ENCODE measurements at places on chromosomes 3 and 15.

- no peak for DNase-seq
Measured at GRCh38 chr3:114151091-114151490, 27.8 kb downstream of the DRD3 start.

DNA sequence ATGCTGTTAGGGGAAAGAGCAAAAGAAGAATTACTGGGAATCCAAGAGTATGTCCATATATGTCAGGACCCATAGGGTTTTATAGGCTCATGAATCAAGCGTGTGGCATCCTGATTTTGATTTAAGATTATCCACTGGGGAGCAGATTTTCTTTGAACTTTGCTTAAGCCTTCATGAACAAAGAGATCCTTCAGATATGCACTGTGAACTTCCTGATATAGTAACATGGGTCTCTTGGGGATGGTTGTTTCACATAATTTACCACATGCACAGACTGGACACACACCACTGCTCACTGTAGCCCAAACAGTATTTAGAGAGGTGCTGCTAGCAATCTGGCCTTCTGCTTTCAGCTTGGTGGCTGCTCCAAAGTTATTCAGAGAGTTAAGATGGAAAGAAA lies 200.9 kb upstream of the ZPLD1 start:
- no peak for DNase-seq

GRCh38 chr15:42457445-42458442 lies 33.2 kb downstream of the ZNF106 start:
- DNase-seq: peak; percentile 90

DNA sequence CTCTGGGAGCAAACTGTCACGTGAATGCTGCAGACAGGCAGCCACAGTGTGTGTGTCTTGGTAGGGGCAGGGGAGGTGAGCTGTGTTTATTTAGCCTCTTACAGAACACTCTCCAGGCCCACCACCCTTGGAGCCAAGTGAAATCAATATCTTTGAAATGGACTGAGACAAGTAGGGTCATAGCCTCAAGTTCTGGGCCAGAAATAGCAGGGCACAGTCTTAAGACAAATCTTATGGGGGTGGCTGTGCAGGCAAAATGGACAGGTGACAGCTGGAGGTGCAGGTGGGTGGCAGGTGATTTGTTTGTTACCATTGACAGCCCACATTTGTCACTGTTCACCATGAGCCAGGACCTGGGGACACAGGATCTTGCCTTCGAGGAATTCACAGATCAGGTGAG lies 93.6 kb upstream of the NMNAT3 start:
- DNase-seq: peak; percentile 55

- DNase-seq: no peak
Measured at GRCh38 chr15:78509726-78510312, 2.4 kb downstream of the HYKK start.

DNA sequence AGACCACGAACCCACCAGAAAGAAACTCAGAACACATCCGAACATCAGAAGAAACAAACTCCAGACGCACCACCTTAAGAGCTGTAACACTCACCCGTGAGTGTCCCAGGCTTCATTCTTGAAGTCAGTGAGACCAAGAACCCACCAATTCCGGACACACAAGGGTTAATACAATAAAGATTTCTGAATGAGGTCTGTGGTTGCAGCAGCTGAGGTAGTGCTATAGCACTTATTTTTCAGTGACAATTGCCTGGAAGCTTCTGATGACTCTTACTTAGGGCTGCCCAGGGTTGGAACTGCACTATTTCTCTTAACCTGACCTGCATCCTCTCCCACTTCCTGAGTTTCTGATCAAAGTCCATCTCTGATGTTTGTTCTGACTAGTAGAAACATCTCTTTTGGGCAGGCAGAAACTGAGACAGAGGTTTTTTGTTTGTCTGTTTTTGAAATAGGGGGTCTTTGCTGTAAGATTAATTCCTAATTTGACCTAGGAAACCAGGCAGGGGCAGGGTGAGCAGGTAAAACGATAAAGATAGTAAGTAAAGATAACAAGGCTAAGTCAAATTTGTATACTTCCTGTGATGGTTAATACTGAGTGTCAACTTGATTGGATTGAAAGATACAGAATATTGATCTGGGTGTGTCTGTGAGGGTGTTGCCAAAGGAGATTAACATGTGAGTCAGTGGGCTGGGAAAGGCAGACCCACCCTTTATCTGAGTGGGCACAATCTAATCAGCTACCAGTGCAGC lies 169.1 kb downstream of the GAP43 start:
- no peak for DNase-seq

All from vagina (tissue), 2 donors.